ENCODE measurements at places on chromosomes 5 and 9. TPM values are rescaled to one million over a fixed set of nuclear protein-coding genes. Genes with fewer than 3 reads are reported as not detected.

DBH gene
- polyA plus RNA-seq, result 0.09 TPM

ANKHD1 gene
- polyA plus RNA-seq, result 56.4 TPM

ALDH1A1 gene
- polyA plus RNA-seq, result 162 TPM

AIF1L gene
- polyA plus RNA-seq, result 4.0 TPM

ARID3C gene
- polyA plus RNA-seq, result not detected

ARHGEF39 gene
- polyA plus RNA-seq, result 2.0 TPM

NFIB gene
- 8.9 TPM for polyA plus RNA-seq

PHF24 gene
- 0.11 TPM for polyA plus RNA-seq

IGIP gene
- 3.8 TPM for polyA plus RNA-seq

ISL1 gene
- polyA plus RNA-seq, result 3.5 TPM

NUTM2F gene
- 0.07 TPM for polyA plus RNA-seq

DNA sequence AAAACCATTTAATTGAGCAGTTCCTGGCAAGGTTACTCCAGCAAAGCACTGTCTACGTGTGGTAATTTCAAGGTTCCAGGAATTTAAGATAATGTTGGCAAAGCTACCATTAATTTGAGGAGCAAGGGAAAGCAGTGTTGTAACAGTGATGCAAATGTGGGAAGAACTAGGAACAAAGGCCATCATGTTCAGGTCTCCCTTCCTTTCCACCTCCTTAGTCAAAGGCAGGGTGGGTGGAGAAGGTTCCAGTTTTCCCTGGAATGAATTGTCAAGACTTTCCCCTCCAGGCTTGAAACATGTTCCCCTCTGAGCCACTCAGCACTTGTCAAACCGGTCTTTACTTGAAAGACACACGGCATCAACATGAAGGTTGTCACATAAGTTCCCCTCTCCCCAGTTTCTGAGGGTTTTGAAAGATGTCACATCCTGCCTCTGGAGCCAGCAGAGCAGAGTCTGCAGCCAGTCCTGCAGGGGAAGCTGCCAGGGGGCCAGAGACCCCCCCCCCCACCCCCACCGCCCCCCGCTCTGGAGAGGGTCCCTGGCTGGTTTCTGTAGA lies 226.0 kb downstream of the GAS1 start:
- no peak for DNase-seq

- DNase-seq, result no peak
Observed at GRCh38 chr5:16410338-16410737, 55.3 kb downstream of the ZNF622 start.

- no peak for DNase-seq
Observed at GRCh38 chr5:110625376-110625999, 101.0 kb downstream of the TMEM232 start.

- no peak for DNase-seq
Observed at GRCh38 chr9:97039514-97039860, 545 bp upstream of the CTSV start.

GRCh38 chr5:80076131-80077050 lies 41.2 kb downstream of the THBS4 start:
- DNase-seq, result no peak

GRCh38 chr5:141850244-141850768 lies 27.9 kb downstream of the PCDH1 start:
- DNase-seq, result no peak

GRCh38 chr5:111984044-111984443 lies 227.1 kb upstream of the NREP start:
- no peak for DNase-seq

- no peak for DNase-seq
Observed at GRCh38 chr5:115842089-115842935, 577 bp downstream of the AP3S1 start.

GRCh38 chr5:96601200-96601599 lies 61.0 kb upstream of the CAST start:
- no peak for DNase-seq

- no peak for DNase-seq
Observed at GRCh38 chr9:81522716-81523551, 166.4 kb downstream of the TLE1 start.

GRCh38 chr5:157059093-157059539 lies at the start of gene HAVCR1:
Gene HAVCR1, minus strand, starts transcription at chr5:157059116. Its CDS starts 1,173 bp downstream, at chr5:157057943.
- no peak for DNase-seq

DNA sequence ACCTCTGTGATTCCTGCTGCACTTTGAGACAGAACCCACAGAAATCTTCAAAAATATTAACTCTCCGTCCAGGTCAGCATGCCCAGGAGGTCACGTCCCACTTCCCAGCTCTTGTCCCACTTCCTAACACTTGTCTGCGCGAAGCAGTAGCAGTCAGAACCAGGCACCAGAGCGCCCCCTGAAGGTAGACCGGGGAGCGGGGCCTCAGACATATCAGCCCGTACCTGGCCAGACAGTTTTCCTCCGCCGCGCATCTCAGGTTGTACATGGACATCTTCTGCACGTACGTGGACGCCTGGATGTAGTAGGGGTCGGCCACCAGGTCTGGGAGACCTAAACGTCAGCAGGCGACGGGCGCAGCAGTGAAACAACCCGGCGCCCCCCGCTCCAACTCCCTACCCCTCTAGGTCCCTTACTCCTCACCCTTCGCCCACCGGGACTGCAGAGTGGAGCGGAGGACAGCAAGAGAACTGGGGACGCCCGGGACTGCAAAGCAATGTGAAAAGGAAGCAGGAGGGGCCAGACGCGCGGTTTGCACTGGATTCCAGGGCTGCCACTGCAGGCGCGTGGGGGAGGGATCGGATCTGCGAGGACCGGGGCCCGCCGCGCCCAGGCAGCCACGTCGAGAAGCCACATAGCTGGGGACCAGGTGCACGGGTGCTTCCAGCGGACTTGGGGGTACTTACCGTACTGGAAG lies 1.2 kb downstream of the LOX start:
- peak; percentile 91 for DNase-seq

- DNase-seq, result no peak
Observed at GRCh38 chr5:168992687-168993086, 308.3 kb downstream of the SLIT3 start.

- no peak for DNase-seq
Observed at GRCh38 chr5:124156415-124156996, 589.9 kb downstream of the ZNF608 start.

DNA sequence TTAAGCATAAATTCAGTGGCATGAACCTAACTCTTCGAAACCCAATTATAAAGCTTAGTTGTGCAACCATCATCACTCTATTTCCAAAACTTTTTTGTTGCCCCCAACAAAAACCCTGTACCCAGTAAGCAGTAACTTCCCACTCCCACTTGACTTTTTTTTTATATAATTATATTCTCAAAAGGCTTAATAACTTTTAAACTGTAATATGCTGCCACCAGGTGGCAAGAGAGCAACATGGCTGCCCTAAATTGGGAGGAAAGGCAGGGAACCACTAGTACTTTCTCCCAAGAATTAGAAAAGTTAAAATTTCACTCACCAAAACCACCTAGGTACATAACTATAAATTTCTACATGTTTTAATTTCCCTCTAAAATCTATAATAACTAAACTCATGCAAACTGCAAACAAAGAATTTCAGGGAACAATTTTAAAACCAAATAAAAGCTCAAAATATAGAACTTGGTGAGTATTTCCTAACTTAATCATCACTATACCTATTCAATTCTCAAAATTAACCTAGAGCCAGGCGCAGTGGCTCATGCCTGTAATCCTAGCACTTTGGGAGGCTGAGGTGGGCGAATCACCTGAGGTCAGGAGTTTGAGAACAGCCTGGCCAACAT lies 50.2 kb upstream of the RNF38 start:
- DNase-seq, result no peak

GRCh38 chr9:115969096-115969495 lies 184.5 kb upstream of the PAPPA start:
- no peak for DNase-seq

DNA sequence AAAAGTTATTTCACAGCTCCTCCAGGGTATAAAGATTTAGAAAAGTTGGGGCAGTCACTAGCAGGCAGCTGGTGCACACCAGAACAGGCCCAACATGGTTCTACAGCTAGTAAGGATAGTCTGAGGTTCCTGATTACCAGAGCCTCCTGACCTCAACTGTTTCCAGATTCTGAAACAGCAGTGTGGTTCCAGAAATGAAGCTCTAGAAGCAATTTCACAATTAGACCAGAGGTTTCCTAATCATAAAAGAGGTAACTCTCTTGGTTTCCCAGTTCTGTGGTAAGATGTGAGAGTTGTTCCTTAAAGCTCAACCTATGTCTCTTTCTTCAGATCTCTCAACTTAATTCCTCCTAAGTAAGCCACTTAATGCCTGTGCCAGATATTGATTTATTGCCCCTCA lies 11.9 kb downstream of the AGTPBP1 start:
- no peak for DNase-seq

- DNase-seq, result no peak
Observed at GRCh38 chr9:106305428-106306133, 557.4 kb upstream of the ZNF462 start.

GRCh38 chr5:57298295-57298984 lies 124.6 kb downstream of the GPBP1 start:
- peak; percentile 88 for DNase-seq

Measured in pancreas (tissue), 10 donors.